ENCODE measurements at places on chromosomes 2 and 18. TPM values are rescaled to one million over a fixed set of nuclear protein-coding genes. Genes with fewer than 3 reads are reported as not detected.

The CPO gene
- not detected for total RNA-seq

The SLC14A1 gene
- total RNA-seq = 3.4 TPM

The FOXD4L1 gene
- total RNA-seq = not detected

The LHCGR gene
- total RNA-seq = not detected

The FSHR gene
- total RNA-seq = not detected

The MRO gene
- not detected for total RNA-seq

The ACMSD gene
- not detected for total RNA-seq

The LDLRAD4 gene
- 24.3 TPM for total RNA-seq

DNA sequence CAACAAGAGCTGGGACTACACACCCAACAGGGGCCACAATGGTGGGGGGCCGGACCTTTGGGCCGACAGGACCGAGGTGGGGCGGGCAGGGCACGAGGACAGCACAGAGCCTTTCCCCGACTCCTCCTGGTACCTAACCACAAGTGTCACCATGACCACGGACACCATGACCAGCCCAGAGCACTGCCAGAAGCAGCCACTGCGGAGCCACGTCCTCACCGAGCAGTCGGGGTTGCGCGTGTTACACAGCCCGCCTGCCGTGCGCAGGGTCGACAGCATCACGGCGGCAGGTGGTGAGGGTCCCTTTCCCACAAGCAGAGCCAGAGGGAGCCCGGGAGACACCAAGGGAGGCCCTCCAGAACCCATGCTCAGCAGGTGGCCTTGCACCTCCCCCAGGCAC, 119.5 kb downstream of the MTCL1 start:
- DNase-seq = no peak

GRCh38 chr18:25279556-25279955, 72.4 kb downstream of the ZNF521 start:
- no peak for DNase-seq

DNA sequence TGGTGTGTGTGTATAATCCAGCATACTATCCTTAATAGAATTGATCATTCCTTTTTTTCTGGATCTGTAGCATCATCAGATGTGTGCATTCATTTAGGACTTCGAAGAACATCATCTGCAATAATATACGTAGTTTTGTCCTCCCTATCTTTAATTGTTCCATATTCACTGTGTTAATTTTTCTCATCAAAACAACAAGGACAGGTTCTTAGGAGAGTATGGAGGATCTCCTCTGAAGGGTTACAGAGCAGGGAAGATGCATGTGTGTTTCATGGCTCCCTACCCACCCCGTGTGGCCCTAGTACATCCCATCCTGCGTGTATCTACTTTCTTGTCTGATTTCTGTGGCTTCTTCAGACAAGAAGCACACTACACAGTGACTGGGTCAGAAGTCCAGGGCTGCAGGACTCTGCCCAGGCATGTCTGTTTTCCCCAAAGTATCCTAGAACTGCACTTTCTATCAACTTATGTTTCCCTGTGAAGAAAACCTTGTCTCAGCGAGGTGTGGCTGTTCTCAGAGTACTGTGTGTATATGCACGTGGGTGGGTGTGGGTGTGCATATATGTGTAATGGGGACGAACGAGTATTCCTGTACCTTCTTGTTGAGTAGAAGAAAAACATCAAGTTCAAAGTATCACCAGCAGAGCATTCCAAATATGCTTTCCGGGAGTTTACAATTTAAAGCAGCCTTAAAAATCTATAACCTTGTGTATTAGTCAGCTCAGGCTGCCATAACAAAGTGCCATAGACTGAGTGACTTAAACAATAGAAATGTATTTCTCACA, 220.4 kb upstream of the FOSL2 start:
- DNase-seq = no peak

- DNase-seq = no peak
Measured at GRCh38 chr18:76476665-76477561, 18.1 kb downstream of the ZNF516 start.

- no peak for DNase-seq
Measured at GRCh38 chr18:8036551-8036950, 469.4 kb downstream of the PTPRM start.

DNA sequence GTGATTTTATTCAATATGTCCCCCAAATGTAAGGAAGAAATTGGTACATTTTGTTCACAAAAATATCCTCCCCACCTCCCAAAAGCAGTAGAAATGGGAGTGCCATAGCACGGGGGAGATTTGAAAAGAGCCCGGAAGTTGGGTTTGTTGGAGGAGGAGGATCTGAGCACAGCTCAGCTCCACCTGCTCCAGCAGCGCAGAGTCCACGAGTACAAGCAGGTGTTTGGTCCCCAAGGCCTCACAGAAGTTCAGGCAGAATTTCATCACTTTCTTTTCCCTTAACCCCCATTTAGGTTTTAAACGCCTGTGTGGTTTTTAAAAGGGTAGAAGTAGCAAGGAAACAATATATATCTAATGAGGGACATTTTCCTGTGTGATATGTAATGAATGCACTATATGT, 56.0 kb downstream of the TRAPPC12 start:
- peak; percentile 6 for DNase-seq

GRCh38 chr18:49024804-49025421, 74.1 kb upstream of the SMAD7 start:
- peak; percentile 31 for DNase-seq

- no peak for DNase-seq
Measured at GRCh38 chr2:101811226-101812015, 113.9 kb downstream of the MAP4K4 start.

DNA sequence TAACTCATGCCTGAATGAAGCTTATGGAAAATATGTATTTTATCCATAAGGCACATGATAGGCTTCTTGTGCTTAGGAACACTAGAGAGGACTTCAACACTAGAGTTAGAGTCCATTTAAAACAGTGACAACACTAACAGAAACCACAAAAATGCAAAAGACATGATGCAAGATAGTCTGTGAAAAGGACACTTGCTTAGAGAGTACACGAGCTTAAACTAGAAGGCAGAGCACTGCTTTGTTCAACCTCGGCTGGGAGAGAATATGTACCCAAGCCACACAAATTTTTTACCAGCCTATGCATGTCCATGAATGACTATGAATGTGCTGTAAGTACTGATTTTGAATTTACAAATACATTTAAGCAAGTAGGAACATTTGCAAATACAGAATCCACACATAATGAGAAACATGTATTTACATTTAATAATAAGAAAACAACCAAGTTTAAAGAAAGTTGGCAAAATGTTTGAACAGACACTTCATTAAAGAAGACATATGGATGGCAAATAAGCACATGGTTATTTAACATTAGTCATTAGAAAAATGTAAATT, 130.6 kb downstream of the SPOPL start:
- DNase-seq = no peak

DNA sequence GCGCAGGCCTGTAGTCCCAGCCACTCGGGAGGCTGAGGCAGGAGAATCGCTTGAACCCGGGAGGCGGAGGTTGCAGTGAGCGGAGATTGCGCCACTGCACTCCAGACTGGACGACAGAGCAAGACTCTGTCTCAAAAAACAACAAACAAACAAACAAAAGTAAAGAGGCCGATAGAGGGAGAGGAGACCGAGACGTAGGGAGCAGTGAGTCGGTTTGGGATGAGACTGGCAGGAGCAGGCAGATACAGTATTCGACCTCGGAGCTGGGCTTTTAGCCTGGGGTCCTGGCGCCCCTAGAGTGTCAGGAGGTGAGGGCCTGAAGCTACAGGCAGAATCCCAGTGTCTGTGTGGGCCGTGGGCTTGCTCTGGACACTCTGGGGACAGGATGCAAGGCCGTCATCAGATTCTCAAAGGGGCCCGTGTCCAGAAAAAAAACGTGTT, 51.2 kb downstream of the SLC4A1AP start:
- no peak for DNase-seq

DNA sequence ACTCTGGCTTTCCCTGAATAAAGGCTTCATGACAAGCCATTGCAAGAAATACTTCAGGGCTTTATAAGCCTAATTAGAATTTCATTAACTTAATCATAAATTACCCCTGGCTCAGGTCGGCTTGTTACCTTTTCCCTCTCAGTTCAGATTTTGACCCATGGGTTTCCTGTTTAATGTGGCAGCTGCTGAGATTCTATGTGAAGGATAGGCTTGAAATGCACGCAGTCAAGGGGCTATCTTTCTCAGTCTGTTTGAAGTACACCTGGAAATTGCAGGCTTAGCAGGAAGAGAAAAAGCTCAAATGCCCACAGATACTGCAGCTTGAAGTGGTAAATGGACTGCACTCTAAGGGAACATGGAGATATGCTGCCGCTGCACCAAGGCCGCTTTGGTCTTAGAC, 49.4 kb downstream of the CAVIN2 start:
- no peak for DNase-seq

DNA sequence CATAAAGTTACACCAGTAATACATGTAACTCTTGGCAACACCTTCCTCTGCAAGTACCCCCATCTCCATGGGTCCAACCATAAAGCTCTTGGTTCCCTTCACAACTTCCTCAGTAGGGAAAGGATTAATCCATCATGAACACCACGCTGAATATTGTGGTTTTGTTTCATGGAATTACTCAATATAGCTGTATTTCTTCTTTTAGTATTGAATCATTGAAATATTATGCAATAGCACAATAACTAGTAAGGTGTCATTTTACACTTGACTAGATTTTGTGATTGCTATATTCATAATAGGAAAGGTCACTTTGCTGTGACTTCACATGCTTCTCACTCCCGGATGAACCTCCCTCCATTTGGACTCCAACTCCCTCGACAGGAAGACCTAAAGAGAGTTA, 29.7 kb upstream of the PID1 start:
- DNase-seq = no peak

DNA sequence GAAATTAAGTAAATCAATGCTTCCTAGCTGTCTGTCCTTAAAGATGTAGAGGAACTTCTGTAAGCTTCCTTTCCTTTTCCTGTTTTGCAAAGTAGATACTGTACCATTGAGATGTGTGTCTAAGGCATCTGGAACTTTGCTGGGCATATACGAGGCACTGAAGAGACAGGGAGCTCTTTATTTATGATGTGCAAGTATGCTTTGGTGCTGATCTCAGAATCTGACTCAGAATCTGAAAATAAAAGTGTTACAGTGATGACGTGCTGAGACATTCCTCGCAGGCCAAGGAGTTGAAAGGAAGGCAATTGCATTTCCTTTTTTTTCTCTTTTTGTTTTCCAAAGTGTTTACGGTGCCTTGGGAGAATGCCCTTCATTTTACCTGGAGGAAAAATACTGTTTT, 230.9 kb upstream of the RGPD4 start:
- no peak for DNase-seq

DNA sequence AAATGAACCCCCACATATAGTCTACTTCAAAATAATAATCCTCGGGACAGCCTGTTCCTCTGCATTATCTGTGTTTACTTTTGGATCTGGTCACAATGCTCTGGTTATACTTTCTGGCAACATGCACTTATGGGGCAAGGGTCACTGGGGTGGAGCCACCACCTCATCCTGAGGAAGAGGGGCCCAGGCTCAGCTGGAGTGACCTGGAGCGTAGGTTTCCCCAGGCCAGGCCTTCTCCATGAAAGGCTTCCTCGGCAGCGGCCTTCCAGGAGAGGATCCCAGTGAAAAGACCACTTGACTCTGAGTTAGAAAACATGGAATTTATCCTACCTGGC, 237.4 kb downstream of the SETBP1 start:
- DNase-seq = no peak

DNA sequence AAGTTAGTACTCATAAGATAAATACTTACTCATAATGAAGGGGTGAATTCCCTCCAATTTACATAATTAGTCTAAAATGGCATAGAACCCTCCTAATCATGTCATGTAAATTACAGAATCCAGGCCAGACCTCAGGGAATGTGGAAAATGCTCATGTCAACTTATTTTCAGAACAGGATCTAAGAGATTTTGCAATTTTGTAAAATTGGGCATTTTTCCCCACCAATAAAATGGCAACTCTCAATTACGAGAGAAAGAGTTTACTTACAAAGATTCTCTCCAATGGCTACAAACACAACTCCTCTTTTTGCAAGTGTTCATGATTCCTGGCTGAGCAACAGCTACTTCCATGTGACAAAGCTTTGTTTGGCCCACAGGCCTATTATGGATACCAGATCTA, 33.8 kb upstream of the SP5 start:
- no peak for DNase-seq

All from vagina (tissue), 2 donors.